Stimulated activated CD8-positive, alpha-beta memory T cell treated with anti-CD3 and anti-CD28 coated beads, Interleukin-2, amount 100 ng/mL, for 1 hour (primary cell): ENCODE measurements at places on chromosomes 1 and 21.
A peak's percentile ranks its signal among the peaks of the same experiment; 100 is the strongest.

DNA sequence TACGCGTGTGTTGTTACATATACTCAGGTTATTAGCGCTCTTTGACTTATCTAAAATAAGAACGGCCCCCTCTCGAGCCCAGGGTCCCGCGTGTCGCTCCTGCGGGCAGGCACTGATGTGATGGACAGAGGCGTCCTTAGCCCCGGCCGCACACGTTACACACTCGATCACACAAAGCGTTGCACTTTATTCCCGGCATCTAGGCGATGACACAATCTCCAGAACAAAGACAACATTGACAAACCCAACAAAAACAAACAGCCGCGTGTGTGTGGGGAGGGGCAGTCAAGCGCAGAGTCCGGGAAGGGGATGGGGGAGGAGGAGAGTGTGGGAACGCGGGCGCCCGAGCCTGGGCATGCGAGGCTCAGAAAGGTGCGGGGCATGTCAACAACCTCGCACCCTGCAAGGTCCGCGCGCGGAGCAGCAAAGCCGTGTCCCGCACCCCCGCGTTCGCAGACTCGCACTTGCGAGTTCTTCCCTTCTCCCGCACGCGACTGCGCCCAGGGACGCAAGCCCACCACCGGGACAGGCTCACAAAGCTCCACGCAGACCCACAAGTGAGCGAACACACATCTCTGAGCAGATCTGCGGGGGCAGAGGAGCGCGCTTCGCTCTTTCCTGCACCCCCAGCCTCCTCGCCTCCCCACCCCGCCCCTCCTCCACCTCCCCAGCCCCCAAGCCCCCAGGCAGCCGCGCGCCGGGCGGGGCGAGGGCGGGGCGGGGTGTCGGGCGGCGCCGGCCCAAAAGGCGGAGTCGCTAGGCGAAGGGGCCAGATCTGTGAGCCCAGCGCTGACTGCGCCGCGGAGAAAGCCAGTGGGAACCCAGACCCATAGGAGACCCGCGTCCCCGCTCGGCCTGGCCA is at the start of gene EFNA1:
Gene EFNA1, plus strand, starts transcription at position 772 of the 862 bp plus-strand sequence. CDS start 102 bp downstream, outside the sequence.
- DNase-seq, result no peak

GRCh38 chr1:5585256-5585655 is 407.0 kb downstream of the NPHP4 start:
- no peak for DNase-seq

GRCh38 chr1:154759196-154759595 is 110.9 kb downstream of the KCNN3 start:
- no peak for DNase-seq

GRCh38 chr1:227449051-227449450 is 114.3 kb upstream of the ZNF678 start:
- no peak for DNase-seq

DNA sequence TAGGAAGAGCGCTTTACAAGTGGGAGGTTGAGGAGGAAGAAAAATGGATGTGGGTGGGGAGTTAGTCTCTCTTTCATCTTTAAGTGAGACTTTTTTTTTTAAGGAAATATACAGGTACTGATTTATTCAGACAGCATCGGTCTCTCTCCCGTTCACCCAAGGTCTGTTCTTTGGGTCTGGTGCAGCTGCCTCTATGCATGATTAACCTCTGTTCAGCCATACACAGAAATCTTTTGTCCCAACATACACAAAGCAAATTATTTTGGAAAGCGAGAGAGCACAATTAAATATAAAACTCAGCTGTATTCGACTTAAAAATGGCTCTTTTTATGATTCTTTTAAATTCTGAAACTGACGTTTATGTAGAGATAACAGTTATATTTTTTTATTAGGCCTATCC is 11.0 kb downstream of the PROX1 start:
- no peak for DNase-seq

DNA sequence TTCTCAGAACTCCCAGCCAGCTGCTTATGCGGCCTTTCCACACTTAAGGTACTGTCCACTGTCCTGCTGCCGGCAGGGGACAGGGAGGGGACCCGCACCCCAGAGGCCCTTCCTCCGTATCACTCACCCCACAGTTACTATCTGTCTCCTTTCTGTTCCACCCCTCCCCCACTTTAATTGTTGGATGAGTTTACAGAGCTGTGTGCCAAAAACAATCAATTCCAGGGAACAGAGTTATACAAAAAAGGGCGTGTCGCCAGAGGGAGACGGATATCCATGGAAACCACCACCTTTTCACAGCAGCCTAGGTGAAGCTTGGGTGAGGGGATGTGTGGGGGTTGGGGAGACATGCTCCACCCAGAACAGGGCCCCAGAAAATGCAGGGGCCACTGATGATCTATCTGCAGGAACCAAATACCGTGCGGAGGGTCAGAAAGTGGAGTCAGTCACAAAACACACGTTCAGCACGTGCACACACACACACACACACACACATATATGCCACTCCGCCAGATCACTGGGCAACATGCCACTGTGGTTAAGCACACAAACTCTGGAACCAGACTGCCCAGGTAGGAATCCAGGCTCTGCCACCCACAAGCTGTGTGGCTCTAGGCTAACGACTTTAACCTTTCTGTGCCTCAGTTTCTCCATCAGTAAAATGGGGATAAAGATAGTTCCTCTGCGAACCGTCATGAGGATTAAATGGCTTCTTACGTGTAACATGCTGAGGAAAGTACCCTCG is 30.5 kb downstream of the CASZ1 start:
- DNase-seq, result no peak

GRCh38 chr21:45844181-45844580 is 137.4 kb upstream of the COL6A1 start:
- DNase-seq, result no peak

DNA sequence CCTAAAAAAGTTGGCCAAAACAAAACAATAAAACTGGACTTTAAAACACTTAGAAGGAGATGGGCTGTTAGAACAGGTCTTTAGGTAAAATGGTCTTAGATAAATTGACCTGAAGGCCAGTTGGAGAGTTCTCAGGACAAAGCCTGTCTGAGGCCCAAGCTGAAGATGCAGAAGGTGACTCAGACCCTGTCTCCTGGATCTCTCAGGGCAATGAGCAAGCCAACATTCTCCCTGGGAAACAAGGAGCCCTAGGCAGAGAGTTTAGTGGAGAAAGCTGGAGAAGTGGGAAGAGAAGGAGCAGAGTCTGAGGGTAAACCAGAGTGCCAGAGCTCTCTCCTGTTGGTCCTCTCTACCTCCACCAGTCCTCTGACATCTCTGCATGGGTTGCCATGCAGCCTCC is 70.1 kb downstream of the FCRL5 start:
- no peak for DNase-seq

- DNase-seq, result no peak
These were observed 34.2 kb upstream of the GNPAT start for GRCh38 chr1:231206856-231207255.

DNA sequence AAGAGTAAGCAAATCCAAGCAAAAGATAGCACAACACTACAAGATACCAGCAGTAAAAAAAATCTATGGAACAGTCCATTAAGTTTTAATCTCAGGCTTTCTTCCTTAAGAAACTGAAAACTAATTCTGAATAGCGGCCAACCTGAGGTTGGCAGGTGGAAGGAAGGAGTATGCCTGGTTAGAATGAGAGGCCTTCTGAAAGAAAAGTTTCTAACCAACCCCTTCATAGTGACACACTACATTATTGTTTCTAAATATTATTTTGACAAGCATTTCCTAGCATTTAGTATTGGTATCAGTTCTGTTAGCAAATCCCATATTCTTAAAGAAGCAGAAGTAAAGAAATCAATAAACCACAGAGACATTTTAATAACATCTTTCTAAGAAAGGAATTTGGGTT is 205.7 kb upstream of the PTBP2 start:
- no peak for DNase-seq

GRCh38 chr1:6149597-6149996 is 30.5 kb downstream of the CHD5 start:
- no peak for DNase-seq

DNA sequence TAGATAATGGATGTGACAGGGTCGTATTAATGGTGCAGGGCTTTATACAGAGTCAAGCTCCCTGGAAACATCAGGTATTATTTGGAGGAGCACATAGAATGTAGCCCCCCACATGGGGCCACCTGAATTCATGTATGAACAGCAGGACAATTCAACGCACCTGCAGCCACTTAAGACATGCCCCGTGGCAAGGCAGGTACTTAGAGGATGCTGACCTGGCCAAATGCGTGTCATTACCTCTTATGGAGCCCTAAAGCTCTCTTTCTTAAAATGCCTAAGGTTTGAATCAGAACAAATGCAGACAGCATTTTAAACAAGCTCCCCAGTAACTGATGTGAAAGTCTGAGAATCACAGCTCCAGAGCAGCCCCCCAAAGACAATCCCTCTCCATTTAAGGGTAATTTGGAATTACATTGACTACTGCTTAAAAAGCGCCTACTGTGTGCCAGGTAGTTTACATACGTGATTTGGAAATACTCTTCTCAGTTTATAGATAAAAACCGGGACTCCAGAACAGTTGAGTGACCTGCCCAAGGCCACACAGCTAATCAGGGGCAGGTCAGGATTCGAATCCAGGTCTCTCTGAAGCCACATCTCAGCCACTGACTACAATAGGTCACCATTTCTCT is 71.0 kb upstream of the KLHDC7A start:
- DNase-seq, result no peak

DNA sequence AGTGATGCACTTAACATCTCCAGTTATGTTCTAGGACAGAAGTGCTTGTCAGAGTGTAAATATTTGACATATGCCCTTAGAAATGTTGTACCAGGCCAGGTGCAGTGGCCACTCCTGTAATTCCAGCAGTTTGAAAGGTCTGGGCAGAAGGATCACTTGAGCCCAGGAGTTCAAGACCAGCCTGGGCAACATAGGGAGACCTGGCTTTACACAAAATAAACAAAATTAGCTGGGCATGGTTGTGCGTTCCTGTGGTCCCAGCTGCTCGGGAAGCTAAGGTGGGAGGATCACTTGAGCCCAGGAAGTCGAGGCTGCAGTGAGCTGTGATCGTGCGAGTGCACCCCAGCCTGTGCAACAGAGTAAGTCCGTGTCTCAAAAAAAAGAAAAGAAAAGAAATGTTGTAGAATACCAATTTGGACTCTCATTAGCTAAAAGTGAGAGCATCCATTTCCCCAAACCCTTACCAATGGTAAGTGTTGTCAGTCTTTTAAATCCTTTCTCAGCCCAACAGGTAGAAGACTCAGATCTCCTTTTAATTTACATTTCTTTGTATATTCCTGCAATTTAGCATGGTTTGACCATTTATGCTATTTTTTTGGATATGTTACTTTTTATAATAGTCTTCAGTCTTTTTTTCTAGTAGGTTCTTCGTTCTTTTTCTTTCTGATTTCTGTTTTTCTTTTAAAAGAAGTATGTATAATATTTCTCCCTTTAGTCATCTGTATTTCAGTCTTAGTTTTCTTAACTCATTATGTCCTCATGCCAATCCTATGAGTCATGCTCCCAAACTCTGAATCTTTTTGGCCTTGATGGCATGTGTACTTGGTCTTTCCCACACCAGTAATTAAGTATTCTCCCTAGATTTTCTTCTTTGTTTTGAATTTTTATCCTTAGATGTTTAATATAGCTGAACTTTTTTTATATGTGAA is 74.4 kb downstream of the CAMTA1 start:
- no peak for DNase-seq

DNA sequence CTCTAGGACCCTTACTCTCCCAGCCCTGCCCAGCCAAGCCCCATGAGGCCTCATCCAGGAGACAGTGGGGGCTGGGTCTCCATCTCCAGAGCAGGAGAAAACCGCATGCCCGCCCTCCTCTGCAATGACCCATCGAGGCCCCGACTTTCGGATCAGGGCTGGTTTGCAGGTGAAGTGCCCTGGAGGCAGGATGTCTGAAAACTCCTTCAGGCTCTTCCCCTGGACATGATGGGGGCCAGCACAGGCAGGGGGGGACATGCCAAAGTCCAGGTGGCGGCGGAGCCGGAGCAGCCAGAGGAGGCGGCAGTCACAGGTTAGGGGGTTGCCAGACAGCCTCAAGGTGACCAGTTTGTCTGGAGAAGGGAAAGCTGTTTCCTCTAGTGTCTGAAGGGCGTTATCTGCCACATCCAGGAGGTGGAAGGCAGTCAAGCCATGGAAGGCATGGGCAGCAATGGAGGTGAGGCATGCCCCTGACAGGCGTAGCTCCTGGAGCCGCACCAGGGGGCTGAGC is 3.9 kb downstream of the LINGO4 start:
- no peak for DNase-seq

DNA sequence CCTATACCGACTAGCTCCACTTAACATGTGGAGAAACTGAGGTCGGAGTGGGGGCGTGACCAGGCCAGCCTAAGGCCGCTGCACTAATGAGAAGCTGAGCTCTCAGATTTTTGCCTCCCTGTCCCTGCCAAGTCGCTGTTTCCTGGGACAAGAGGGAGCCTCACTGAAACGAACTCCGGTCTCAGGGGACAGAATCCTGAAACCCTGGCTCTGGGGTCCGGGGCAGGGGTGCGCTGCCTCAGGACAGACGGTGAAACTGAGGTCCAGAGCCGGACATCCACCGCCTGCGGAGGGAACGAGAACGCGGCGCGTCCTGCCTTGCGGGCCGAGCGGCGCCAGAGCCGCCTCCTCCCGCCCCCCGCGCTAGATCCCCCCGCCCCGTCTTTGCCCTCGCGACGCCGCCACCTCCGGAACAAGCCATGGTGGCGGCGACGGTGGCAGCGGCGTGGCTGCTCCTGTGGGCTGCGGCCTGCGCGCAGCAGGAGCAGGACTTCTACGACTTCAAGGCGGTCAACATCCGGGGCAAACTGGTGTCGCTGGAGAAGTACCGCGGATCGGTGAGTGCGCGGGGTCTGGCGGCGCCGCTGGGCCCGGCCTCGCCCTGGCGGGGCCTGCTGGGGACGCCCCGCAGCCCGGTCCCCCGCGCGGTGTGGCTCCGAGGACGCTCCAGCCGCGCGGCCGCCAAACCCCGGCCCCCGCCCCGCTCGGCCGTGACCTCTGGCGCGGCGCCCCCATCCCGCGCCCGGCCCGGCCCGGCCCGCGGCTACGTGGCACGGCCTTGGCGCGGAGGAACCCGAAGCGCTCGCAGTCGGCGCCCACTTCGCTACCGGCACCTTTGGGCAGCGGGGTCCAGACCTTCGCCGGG is at the start of gene GPX7:
Gene GPX7, plus strand, starts transcription at position 381 of the 865 bp plus-strand sequence. Its CDS starts 39 bp downstream, at position 420.
- DNase-seq, result peak; percentile 35

DNA sequence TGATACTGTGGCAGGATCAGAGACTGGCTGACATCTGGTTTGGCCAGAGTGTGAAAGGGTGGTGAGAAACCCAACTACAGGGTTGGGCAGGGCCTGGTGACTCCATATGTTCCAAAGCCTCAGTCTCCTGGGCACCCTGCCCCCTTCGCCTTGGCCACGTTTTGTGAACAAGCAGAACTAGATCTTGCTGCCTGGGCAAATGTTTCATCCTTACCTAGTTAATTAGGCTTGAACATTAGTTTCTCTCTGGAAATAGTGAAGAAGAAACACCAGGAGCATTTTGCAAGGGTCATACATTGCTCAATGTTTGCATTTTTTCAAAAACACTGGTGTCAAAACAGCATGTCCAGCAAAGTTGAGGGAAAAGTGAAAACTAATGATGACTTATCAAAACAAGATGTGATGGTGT is 60.5 kb downstream of the MAP3K7CL start:
- DNase-seq, result no peak

DNA sequence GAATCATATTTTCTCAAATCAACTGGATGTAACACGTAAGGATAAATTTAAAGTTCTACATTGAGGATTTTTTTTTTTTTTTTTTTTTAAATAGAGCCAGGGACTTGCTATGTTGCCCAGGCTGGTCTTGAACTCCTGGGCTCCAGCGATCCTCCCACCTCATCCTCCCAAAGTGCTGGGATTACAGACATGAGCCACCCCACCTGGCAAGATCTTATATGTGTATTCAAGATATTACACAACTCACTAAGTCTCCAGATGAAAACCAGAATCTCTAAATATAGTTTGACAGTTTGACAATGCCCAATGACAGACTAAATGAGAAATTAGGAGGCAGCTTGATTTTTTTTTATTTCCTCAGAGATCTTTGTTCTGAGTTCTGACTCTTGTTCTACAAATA is 6.8 kb downstream of the YY1AP1 start:
- no peak for DNase-seq

GRCh38 chr1:173888749-173889148 is 20.6 kb downstream of the ZBTB37 start:
- DNase-seq, result no peak
